ENCODE measurements at places on chromosomes 12 and 14.

DNA sequence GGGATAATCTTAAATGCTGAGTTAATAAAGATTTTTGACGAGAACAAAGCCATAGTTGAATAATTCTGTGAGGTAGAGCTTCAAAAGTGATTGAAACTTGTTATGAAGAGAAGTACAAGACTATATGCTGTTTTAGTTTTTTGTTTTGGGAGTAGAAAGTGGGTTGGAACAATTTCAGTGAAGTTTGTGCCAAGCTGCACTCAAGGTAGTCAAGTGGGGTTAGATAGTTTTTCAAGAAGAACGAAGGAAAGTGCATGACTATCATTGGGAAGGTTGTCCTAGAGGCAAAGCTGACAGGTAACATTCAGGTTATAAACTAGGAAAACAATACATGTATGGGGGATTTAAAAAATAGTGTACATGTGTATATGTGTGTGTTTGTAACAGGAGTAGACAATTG lies 16.2 kb downstream of the FUT8 start:
- no peak for DNase-seq

GRCh38 chr14:23546450-23547035 lies 5.0 kb downstream of the ZFHX2 start:
- DNase-seq: no peak

DNA sequence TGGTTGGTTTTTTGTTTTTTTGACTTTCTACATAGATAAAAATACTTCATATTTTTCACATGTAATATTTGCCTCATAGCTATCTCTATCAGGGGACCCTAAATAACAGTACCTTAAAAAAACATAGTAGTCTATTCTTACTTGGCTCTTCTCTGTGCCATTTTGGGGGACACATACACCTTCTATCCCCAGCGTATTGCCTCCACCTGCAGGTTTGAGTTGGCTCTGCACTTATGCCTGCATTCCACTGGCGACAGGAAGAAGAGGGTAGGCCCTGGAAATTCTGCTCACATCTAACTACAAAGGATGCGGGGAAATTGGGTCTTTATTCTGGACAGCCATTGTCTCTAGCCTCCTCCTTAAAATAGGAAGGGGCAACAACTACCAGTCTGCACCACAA lies 13.8 kb upstream of the IFI27L2 start:
- no peak for DNase-seq

DNA sequence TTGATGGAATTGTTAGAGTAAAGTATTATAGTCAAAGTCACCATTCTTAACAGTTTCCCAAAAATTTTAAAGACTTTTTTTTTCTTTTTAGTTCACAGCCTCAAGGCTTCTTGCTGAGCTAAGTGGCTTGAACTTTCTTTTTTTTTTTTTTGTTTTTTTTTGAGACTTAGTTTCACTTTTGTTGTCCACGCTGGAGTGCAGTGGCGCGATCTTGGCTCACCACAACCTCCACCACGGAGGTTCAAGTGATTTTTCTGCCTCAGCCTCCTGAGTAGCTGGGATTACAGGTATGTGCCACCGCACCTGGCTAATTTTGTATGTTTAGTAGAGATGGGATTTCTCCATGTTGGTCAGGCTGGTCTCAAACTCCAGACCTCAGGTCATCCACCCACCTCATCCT lies 92.8 kb downstream of the SETD3 start:
- no peak for DNase-seq

DNA sequence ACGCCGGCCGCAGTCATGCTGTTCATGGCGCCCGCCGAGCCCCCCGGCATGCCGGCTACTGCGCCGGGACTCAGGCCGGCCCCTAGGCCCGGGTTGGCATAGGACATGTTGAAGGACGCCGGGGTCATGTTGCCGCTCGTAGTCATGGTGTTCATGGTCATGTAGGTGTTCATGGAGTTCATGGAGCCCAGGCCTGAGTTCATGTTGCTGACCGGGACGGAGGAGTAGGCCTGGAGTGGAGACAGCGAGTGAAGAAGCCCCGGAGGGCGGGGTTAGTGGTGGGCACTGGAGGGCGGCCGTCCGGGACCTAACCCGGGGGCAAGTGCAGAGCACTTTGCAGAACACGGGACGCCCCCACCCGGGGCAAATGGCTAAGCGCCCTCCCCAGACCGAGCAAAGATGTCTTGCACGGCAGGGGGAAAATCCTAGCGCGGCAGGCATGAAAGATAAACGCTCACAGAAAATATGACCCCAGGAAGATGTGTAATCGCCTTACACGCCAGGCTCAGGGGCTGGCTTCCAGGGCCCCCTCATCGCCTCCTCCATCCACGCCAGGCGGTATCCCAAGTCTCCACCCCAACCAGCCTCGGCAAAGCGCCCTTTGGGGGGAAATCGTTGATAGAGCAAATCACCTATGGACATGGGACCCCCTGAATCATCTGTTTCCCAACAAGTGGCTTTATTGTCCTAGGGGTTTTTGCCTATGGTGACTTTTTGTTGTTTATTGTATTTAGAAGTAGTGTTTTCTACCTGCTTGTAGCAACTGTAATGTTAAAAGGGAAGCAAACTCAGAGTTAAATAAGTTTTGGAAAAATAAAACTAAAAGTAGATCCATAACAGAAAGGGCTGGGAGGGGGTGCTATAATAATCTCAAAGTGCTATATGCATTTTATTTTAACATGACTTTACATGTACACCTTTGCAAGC lies 2.3 kb downstream of the FOXA1 start:
- no peak for DNase-seq

DNA sequence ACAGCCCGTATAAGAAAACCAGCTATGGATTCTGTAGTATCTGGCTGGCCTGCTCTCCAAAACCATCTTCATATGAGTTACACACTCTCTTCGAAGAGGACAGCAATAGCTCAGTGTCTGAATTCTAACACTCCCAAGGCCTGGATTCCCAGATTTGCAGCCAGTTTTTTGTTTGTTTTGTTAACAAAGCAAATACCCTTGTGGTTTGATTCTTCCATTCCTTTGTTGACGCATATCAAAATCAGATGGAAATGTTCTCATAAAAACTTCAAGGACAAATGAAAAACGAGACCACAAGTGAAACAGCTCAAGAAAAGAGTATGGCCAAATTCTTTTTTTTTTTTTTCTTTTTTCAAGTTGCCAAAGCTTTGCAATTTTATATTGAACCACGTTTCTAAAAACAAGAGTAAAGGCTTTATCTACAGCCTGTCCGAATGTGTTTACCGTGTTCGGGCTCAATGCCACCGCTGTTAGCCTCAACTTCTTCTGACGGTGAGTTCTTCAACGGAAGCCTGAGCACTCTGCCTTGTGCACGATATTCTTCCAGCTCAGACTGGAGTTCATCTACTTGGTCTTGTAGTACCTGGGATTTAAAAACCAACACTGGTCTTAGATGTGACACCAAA lies 67.5 kb downstream of the NIN start:
- no peak for DNase-seq

DNA sequence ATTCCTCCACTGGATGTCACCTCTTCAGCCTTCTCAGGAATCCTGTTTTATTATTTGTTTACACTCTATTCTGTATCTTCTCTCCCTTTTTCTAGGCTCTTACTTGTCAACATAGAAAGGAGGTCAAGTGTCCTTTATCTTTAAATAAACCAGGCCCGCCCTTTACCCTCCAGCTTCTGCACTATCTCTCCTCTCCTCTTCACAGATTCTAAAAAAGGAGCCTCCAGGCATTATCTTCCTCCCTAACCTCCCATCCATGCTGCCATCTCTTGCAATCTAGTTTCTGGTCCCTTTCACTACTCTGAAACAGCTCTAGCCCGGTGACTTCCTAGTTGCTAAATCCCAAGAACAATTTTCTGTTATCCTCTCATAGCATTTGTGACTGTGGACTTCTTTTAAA lies 24.1 kb upstream of the ARID2 start:
- DNase-seq: no peak

DNA sequence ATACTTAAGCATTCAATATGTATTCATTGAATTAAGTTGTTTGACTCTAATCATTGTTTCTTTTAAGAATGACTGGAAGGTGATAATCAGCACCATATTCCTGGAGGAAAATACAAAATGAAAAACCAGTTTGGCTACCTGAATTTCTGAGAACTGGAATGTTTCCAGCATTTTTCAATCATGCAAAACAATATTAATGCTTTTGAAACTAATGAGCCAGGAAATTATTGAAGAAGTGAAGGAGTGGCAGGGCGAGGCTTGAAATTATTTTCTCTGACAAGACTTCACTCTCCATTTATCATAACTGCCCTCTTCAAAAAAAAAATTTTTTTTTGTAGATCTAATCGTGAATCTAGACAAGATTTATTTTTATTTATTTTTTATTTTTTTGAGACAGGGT lies 19.0 kb downstream of the TMEM19 start:
- DNase-seq: no peak

GRCh38 chr14:104128981-104129380 lies 9.4 kb upstream of the KIF26A start:
- DNase-seq: no peak

DNA sequence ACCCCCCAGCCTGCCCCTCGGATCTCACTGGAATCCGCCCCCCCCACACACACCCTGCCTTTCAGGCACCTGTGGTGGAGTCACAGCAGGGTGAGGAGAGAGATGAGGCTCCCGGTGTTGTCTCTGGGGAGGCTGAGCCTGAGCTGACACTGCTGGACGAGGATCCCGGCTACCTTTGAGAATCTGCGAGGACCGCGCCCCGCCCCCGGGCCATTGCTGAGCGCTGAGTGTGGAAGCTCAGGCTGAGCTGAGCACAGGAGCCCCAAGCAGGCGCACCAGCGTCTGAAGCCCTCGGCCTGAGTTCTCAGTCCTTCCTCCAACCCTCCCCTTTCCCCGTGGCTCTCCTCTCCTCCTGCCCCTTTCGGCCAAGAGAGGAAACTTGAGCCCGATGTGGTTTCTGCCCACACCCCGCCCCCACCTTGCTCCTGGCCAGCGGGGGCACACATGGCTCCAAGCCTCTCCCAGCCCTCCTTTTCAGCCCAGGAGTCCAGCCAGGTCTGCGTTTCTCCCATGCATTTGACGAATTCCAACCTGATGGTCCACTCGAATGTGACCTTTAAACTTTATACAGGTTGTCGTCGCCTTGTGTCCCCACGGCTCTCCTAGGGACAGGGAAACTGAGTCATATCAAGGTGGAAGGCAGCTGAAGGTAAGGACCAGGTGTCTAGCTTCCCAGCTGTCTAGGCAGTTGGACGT lies at the start of gene NFE2:
TSS of gene NFE2 (minus strand) at position 284 of the 696 bp plus-strand sequence. CDS start 5,767 bp downstream, outside the sequence.
- DNase-seq: peak; percentile 52

DNA sequence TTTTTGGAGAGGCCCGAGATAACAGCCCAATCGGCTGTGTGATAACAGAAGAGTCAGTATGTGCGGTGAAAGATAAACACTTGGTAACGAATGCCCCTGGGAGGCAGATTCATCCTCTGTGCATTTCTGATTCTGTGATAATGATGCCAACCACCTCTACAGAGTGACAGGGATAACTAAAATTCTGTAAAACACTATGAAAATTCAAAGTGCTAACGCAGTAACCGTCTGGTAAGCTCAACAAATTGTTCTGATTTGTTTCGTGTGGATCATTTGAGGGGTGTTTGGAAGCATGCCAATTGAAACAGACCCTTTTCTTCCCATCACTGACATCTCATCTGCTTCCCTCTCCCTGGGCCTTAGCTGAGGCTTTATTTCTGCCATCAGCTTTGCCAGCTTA lies 76.3 kb downstream of the ESR2 start:
- no peak for DNase-seq

DNA sequence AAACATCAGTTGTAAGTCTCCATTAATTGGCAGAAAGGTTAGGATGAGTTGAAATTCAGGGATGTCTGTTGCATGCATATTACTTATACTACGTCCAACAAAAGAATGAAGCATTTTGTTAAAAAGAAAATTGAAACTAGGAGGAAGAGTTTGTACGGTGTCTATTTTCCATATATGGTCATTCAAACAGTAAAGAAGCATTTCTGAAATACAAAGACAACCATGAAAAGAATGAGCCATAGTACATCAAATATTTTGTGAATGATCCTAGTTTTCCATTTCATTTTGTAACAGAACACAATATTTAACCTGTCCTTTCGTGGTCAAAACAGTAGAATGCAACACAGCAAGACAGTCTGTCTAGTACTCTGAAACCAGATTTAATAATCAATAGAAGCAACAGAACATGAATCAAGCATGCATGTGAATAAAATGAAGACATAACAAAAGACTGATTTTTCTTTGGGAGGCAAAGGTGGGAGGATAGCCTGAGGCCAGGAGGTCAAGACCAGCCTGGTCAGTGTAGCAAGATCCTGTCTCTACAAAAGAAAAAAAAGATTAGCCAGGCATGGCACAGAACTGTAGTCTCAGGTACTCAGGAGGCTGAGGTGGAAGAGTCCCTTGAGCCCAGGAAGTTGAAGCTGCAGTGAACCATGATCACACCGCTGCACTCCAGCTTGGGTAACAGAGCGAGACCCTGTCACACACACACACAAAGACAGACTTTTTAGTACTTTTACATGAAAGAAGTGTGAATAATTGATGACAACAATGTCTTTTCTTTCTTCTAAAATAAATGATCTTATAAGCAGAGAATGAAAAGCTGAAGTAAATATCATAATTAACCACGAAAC lies 156.0 kb downstream of the LRIG3 start:
- no peak for DNase-seq

DNA sequence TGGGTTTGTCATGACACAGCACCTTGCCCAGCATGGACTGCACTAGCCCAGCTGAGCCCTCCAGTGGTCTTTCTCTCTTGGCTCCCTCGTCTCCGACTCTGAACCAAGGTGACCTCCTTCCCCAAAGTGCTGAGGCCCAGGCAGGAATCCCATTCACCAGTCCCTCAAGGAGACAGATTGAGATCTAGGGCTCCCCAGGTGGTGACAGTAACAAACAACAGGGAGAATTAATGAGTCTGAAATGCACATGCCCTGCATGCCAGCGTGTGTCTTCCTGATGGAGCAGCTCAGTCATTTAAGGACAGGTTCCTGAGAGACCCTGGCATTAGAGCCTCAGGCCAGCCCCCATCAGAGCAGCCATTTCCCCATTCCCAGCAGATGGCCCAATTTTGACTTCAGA lies 51.4 kb upstream of the OAS1 start:
- DNase-seq: no peak

DNA sequence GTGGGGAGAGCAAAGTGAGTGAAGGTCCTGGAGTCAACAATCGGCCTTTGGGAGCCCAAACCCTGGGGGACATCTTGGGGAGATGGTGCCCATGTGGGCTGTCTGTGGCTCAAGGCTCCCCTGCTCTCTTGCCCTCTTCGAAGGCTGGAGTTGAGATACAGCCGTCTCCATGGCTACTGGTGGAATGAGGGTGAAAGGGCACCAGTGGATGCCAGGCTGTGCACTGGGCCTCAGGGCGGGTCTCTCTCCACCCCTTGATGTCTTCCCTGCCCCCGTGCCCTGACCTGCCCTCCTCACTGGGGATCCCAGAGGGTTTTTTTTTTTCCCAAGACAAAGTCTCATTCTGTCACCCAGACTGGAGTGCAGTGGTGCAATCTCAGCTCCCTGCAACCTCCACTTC lies 2.0 kb upstream of the ANKRD9 start:
- no peak for DNase-seq

GRCh38 chr14:69244946-69245345 lies 15.0 kb upstream of the GALNT16 start:
- no peak for DNase-seq

GRCh38 chr12:54565986-54566544 lies 16.7 kb downstream of the PDE1B start:
- no peak for DNase-seq

- DNase-seq: no peak
Measured at GRCh38 chr12:92193063-92193462, 47.4 kb upstream of the BTG1 start.

- DNase-seq: no peak
Measured at GRCh38 chr12:89051065-89051677, 301.1 kb downstream of the DUSP6 start.

GRCh38 chr14:94963051-94963450 lies 193.1 kb upstream of the GSC start:
- DNase-seq: no peak
